Fibroblast of villous mesenchyme (primary cell): ENCODE measurements at places on chromosomes 6 and 20. TPM values are rescaled to one million over a fixed set of nuclear protein-coding genes. Genes with fewer than 3 reads are reported as not detected.

UNC93A gene
- total RNA-seq: not detected in 2 replicates

NUS1 gene
- total RNA-seq: 20.3 and 26.8 TPM in 2 replicates

CEP57L1 gene
- total RNA-seq: 29.0 and 43.6 TPM in 2 replicates

SLC17A3 gene
- total RNA-seq: not detected in 2 replicates

NR2E1 gene
- not detected in 2 replicates for total RNA-seq

PRDM13 gene
- not detected in 2 replicates for total RNA-seq

IRF4 gene
- under 0.01 TPM in 1 of 2 replicates, not detected in the other for total RNA-seq

KCNK16 gene
- not detected in 2 replicates for total RNA-seq

ZSCAN31 gene
- total RNA-seq: 3.5 and 3.9 TPM in 2 replicates

PRR18 gene
- total RNA-seq: under 0.01 TPM in 1 of 2 replicates, not detected in the other

SPATA25 gene
- 0.43 and 1.3 TPM in 2 replicates for total RNA-seq

EEF1A2 gene
- under 0.01 and 0.43 TPM in 2 replicates for total RNA-seq

PEX6 gene
- total RNA-seq: 26.4 and 41.0 TPM in 2 replicates

GRM1 gene
- total RNA-seq: under 0.01 TPM in 1 of 2 replicates, not detected in the other

DACT2 gene
- not detected in 2 replicates for total RNA-seq

QKI gene
- total RNA-seq: 153 and 170 TPM in 2 replicates

COL19A1 gene
- 0.32 and 1.3 TPM in 2 replicates for total RNA-seq

FAM83B gene
- total RNA-seq: 0.43 TPM in 1 of 2 replicates, not detected in the other

PFDN6 gene
- total RNA-seq: 26.4 and 34.5 TPM in 2 replicates

TFAP2B gene
- not detected in 2 replicates for total RNA-seq

SCRT2 gene
- not detected in 2 replicates for total RNA-seq

POLR3F gene
- 11.6 and 18.6 TPM in 2 replicates for total RNA-seq

PXT1 gene
- under 0.01 and 0.43 TPM in 2 replicates for total RNA-seq

RAB44 gene
- total RNA-seq: under 0.01 TPM in 1 of 2 replicates, not detected in the other

AKIRIN2 gene
- 13.9 and 17.7 TPM in 2 replicates for total RNA-seq

FAM209B gene
- total RNA-seq: not detected in 2 replicates

TRERF1 gene
- 6.4 and 6.5 TPM in 2 replicates for total RNA-seq

MPIG6B gene
- total RNA-seq: not detected in 2 replicates
